Fibroblast of lung (primary cell): ENCODE measurements at places on chromosomes 3 and 15. TPM values are rescaled to one million over a fixed set of nuclear protein-coding genes. Genes with fewer than 3 reads are reported as not detected.

DNA sequence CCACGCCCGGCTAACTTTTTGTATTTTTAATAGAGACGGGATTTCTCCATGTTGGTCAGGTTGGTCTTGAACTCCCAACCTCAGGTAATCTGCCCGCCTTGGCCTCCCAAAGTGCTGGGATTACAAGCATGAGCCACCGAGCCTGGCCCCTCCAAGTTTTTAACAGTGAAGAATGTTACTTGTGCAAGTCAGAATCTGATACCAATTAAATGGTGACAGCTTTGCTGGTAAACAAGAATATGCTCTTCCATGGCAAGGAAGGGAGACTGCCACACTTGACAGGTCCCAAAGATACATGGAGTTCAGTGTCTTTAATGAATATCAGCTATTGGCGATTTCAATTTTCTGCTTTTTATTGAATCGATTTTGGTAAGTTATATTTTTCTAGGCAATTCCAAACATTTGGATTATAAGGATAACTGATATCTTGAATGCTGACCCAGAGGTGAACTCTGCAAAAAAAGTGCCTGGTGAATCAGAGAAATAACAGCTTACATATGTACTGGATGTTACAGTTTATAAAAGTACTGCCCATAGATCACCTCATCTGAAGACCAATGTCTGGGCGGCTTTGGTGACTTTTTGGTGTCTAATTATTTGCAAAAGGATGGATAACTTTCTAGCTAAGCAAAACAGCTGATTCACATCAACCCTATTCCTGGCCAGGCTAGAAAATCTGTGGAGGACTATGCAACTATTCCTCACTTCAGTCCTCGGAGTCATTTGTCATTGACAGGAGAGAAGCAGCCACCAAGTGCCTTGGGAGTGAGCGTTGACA, 1.2 kb downstream of the PARP16 start:
- H3K36me3 ChIP-seq, result no peaks in the 10 kb centered on the region
- peaks cover 2% of the 10 kb centered on the region for H3K27me3 ChIP-seq
- H3K27ac ChIP-seq, result no peak overlapping the region
- peak; percentile 19 for DNase-seq
- H3K4me1 ChIP-seq, result peaks cover 5% of the 10 kb centered on the region
- peak overlapping the region; percentile 66 for H3K4me3 ChIP-seq

DNA sequence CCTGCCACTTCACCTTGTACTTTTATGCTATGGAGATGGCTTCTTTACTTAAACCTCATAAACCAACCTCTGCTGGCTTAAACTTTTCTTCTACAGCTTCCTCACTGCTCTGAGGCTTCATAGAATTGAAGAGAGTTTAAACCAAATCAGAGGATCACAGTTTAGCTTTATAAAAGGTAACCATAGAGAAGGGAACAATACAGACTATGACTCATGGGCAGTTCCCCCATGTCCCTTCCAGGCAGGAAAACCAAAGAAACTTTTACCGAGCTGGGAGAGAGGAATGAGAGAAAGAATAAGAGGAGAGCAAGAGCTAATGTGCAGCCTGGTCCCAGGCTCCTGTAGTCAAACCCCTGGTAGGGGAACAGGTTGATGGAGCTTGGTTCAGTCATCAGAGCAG, 53.9 kb upstream of the NEDD4 start:
- H3K27me3 ChIP-seq, result no peaks in the 10 kb centered on the region
- H3K36me3 ChIP-seq, result no peaks in the 10 kb centered on the region
- H3K4me1 ChIP-seq, result no peaks in the 10 kb centered on the region
- no peak for DNase-seq
- no peak overlapping the region for H3K27ac ChIP-seq

DNA sequence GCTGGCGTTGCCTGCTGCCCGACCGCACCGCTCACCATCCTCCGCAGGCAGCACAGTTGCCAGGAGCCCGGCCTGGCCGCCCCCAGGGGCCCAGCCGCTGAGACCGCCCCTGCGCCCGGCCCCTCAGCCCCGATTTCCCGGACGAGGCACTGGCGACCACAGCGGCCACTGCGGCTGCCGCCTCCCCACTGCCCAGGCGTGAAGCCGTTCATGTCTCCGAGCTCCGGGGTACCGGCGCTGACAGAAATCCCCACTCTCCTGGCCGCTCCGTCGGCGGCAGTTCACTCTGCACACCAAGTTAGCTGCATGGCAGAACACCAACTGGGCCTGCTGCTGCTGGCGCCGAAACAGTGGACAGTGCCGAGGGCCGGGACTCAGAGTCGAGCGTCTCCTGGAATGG, 8.5 kb downstream of the SELENOT start:
- H3K36me3 ChIP-seq, result peaks cover 2% of the 10 kb centered on the region
- H3K4me3 ChIP-seq, result no peak overlapping the region
- H3K27me3 ChIP-seq, result no peaks in the 10 kb centered on the region
- H3K4me1 ChIP-seq, result no peaks in the 10 kb centered on the region
- no peak overlapping the region for H3K27ac ChIP-seq
- DNase-seq, result no peak

GRCh38 chr3:5690490-5690889, 503.0 kb downstream of the EDEM1 start:
- H3K27ac ChIP-seq, result no peak overlapping the region
- no peaks in the 10 kb centered on the region for H3K36me3 ChIP-seq
- H3K4me3 ChIP-seq, result no peak overlapping the region
- no peaks in the 10 kb centered on the region for H3K4me1 ChIP-seq
- H3K27me3 ChIP-seq, result no peaks in the 10 kb centered on the region

LCMT2 gene
- total RNA-seq, result 4.8 and 7.2 TPM in 2 replicates

CELSR3 gene
- total RNA-seq, result 0.77 and 2.1 TPM in 2 replicates

GABRG3 gene
- not detected in 2 replicates for total RNA-seq

SH2D7 gene
- not detected in 2 replicates for total RNA-seq

CTXN2 gene
- total RNA-seq, result not detected in 2 replicates

ENTPD3 gene
- under 0.01 TPM in 1 of 2 replicates, not detected in the other for total RNA-seq

KCNMB3 gene
- 0.77 and 1.5 TPM in 2 replicates for total RNA-seq

EPHA6 gene
- total RNA-seq, result under 0.01 TPM in 1 of 2 replicates, not detected in the other

KY gene
- under 0.01 and 0.51 TPM in 2 replicates for total RNA-seq
